ENCODE measurements at places on chromosomes 12 and 14. TPM values are rescaled to one million over a fixed set of nuclear protein-coding genes. Genes with fewer than 3 reads are reported as not detected.

Gene PRB4
- not detected for total RNA-seq

Gene CFAP73
- not detected for total RNA-seq

Gene CCDC91
- total RNA-seq, result 10.7 TPM

Gene RNF31
- total RNA-seq, result 17.5 TPM

Gene TOMM20L
- total RNA-seq, result not detected

Gene SLC38A4
- 436 TPM for total RNA-seq

Gene ACOT4
- 6.2 TPM for total RNA-seq

Gene CAPZA3
- total RNA-seq, result not detected

- H3K4me3 ChIP-seq, result no peak overlapping the region
- H3K27me3 ChIP-seq, result no peaks in the 10 kb centered on the region
- DNase-seq, result no peak
- no peak overlapping the region for H3K27ac ChIP-seq
Observed at GRCh38 chr14:37438444-37438843, 156.6 kb downstream of the FOXA1 start.

DNA sequence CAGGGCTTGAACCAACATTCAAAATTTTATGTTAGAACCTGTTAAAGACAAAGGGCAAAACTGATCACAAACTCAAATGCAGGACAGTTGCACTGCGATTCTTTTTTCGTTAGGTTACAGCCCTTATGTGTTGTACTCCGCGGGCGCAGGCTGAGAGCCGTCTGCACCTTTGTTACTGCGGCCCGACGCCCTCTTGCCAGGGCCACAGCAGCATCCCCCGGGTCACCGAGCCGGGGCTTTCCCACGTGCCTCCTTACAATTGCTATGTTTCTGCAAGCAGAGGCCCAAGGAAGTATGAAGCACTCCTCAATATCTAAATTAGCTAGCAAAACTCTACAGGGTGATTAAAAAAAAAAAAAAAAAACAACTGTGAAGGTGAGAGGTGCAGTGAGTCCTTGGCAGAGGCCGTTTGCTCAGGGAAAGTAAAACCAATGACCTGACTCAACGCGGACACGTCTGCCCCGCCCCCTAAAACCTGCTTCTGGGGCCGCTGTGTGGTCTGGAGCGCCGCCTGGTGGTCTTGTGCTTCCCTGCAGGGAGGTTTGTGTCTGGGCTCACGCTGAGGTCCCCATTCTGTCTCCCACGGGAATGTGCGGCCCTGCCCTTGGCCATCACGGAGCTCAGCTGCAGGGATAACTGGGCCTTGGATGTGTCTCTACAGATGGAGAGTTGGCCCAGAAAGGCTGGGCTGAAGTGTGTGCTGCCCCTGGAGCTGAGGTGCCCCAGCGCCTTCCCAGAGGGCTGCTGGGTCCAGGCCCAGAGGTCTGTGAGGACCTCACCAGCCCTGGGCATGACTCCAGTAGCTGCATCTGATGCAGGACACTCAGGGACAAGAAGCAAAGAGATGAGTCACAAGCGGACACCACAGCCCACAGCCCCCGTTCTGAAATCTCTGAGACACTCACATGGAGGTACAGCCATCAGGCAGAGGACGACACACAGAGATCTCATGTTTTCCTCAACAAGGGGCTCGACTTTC is 418.5 kb downstream of the TMEM121 start:
- H3K36me3 ChIP-seq, result no peaks in the 10 kb centered on the region
- peaks cover 5% of the 10 kb centered on the region for H3K4me1 ChIP-seq
- peak; percentile 78 for DNase-seq
- H3K27me3 ChIP-seq, result no peaks in the 10 kb centered on the region
- no peak overlapping the region for H3K4me3 ChIP-seq

- no peaks in the 10 kb centered on the region for H3K4me1 ChIP-seq
- no peaks in the 10 kb centered on the region for H3K36me3 ChIP-seq
- no peak for DNase-seq
Observed at GRCh38 chr12:24815114-24815423, 133.8 kb downstream of the BCAT1 start.

- H3K27me3 ChIP-seq, result no peaks in the 10 kb centered on the region
- no peaks in the 10 kb centered on the region for H3K4me1 ChIP-seq
- no peak overlapping the region for H3K4me3 ChIP-seq
- H3K27ac ChIP-seq, result no peak overlapping the region
- no peaks in the 10 kb centered on the region for H3K36me3 ChIP-seq
Observed at GRCh38 chr14:52391881-52392615, 77.9 kb downstream of the PTGER2 start.

DNA sequence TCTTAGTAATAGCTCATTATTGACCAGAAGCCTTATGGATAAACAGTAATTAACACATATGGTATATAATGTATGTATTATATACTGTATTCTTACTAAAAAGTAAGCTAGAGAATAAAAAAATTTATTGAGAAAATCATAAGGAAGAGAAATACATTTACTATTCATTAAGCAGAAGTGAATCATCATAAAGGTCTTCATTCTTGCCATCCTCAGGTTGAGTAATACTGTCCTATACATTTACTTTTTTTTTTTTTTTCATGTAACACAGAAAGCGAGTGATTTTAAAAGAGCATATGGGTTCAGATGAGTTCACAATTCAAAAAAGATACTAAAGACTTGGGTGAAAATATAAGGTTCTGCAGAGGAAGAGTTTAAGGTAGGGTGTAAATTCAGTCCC is 152.5 kb downstream of the TGFB3 start:
- H3K4me1 ChIP-seq, result peaks cover 6% of the 10 kb centered on the region
- H3K27ac ChIP-seq, result no peak overlapping the region
- H3K4me3 ChIP-seq, result no peak overlapping the region
- no peaks in the 10 kb centered on the region for H3K36me3 ChIP-seq
- DNase-seq, result no peak

- no peak overlapping the region for H3K4me3 ChIP-seq
- no peaks in the 10 kb centered on the region for H3K27me3 ChIP-seq
- H3K36me3 ChIP-seq, result no peaks in the 10 kb centered on the region
- H3K4me1 ChIP-seq, result no peaks in the 10 kb centered on the region
Observed at GRCh38 chr12:28876196-28876798, 272.8 kb upstream of the FAR2 start.

DNA sequence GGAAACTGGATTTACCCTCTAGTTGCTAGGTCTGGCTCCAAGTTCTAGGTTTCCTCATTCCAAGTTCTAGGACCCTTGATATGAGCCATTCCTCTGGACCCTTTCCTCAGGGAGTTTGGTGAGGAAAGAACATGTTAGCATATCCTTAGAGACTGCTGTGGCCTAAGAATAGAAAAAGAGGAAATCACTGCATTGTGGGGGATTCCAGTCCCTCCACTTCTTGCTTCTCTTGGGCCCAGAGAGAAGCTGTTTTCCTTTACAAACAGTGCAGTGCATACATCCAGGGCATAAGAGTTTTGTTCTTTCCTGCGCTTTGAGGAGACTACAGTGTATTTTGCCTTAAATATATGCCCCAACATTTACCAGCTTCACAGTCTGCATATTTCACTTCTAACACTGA is 59.0 kb downstream of the LLPH start:
- H3K4me1 ChIP-seq, result no peaks in the 10 kb centered on the region
- H3K36me3 ChIP-seq, result no peaks in the 10 kb centered on the region
- H3K27me3 ChIP-seq, result no peaks in the 10 kb centered on the region
- no peak for DNase-seq
- H3K27ac ChIP-seq, result no peak overlapping the region
- H3K4me3 ChIP-seq, result no peak overlapping the region

GRCh38 chr12:71552728-71553501 is 110.7 kb downstream of the ZFC3H1 start:
- H3K4me3 ChIP-seq, result no peak overlapping the region
- no peaks in the 10 kb centered on the region for H3K27me3 ChIP-seq
- no peak overlapping the region for H3K27ac ChIP-seq
- no peak for DNase-seq
- no peaks in the 10 kb centered on the region for H3K36me3 ChIP-seq
- H3K4me1 ChIP-seq, result peaks cover 11% of the 10 kb centered on the region

DNA sequence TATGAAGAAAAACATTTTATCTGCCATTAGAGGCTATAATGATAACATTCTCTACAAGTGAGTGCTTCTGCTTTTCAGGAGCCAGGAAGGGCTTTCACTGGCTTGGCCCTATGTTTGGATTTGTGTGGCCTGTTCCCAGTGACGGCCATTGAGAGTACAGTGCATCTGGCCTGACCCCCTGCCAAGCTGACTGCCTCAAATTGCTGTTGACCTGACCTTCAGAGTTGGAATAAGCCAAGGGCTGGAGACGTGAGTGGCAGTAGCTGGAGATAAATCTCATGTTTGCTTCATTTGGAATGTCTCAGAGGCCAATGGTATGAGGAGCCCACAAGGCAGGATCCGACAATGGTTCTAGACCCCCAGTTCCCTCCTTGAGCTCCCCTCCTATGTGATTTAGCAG is 28.3 kb upstream of the PLEKHG7 start:
- H3K27me3 ChIP-seq, result no peaks in the 10 kb centered on the region
- no peaks in the 10 kb centered on the region for H3K36me3 ChIP-seq
- H3K4me1 ChIP-seq, result no peaks in the 10 kb centered on the region
- H3K4me3 ChIP-seq, result no peak overlapping the region

- DNase-seq, result no peak
- no peaks in the 10 kb centered on the region for H3K4me1 ChIP-seq
- H3K36me3 ChIP-seq, result no peaks in the 10 kb centered on the region
- no peak overlapping the region for H3K27ac ChIP-seq
Observed at GRCh38 chr14:35818346-35819115, 7.6 kb upstream of the BRMS1L start.

DNA sequence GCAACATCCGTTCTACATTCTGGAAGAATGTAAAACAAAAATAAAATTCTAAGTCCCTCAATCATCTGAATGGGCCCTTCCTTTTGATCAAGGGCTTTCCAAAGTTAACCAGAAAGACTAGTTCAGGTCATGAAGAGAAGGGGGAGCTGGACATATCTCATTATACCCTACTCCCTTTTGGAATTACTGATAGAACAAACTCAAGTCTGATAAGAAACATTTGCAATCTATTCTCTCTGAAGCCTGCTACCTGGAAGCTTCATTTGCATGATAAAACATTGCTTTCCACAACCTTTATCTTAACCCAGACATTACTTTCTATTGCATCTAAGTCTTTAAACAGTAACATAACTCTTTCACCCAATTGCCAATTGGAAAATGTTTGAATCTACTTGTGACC is 8.3 kb upstream of the ACSM4 start:
- no peaks in the 10 kb centered on the region for H3K27me3 ChIP-seq
- no peaks in the 10 kb centered on the region for H3K36me3 ChIP-seq
- no peak overlapping the region for H3K4me3 ChIP-seq
- no peak for DNase-seq
- H3K4me1 ChIP-seq, result no peaks in the 10 kb centered on the region
- H3K27ac ChIP-seq, result no peak overlapping the region

DNA sequence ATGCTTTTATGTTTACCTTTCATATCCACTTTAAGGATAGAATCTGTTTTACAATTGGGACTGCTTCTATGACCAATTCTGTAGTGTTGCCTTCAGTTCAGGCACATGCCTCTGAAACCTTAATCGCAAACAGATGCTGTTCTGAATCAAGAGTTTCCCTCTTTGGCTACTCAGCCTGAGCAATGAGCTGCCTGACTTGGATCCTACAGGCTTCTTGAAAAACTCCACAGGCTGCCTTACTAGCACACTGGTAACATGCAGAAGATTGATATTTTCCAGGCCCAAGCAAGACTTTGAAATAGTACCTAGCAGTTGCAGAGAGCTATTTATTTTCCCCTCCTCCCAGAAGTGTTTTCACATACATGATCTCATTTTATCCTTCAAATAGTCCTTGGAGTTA is 34.8 kb upstream of the PMCH start:
- no peak overlapping the region for H3K4me3 ChIP-seq
- H3K27me3 ChIP-seq, result no peaks in the 10 kb centered on the region
- no peaks in the 10 kb centered on the region for H3K36me3 ChIP-seq
- H3K27ac ChIP-seq, result no peak overlapping the region
- no peak for DNase-seq

DNA sequence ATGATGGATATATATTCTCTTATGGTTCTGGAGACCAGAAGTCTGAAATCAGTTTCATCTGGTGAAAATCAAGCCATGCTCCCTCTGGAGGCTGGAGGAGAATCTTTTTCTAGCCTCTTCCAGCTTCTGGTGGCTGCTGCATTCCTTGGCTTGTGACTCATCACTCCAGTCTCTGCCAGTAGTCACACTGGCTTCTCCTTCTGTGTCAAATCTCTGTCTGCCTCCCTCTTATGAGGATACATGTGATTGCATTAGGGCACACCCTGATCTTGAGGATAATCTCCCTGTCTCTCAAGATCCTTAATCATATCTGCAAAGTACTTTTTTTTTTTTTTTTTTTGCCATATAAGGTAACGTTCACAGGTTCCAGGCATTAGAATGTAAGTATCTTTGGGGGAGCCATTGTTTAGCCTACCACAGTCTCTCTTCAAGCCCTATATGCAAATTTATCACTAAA is 17.7 kb downstream of the DNAL1 start:
- DNase-seq, result no peak
- H3K27ac ChIP-seq, result no peak overlapping the region
- H3K4me1 ChIP-seq, result no peaks in the 10 kb centered on the region

DNA sequence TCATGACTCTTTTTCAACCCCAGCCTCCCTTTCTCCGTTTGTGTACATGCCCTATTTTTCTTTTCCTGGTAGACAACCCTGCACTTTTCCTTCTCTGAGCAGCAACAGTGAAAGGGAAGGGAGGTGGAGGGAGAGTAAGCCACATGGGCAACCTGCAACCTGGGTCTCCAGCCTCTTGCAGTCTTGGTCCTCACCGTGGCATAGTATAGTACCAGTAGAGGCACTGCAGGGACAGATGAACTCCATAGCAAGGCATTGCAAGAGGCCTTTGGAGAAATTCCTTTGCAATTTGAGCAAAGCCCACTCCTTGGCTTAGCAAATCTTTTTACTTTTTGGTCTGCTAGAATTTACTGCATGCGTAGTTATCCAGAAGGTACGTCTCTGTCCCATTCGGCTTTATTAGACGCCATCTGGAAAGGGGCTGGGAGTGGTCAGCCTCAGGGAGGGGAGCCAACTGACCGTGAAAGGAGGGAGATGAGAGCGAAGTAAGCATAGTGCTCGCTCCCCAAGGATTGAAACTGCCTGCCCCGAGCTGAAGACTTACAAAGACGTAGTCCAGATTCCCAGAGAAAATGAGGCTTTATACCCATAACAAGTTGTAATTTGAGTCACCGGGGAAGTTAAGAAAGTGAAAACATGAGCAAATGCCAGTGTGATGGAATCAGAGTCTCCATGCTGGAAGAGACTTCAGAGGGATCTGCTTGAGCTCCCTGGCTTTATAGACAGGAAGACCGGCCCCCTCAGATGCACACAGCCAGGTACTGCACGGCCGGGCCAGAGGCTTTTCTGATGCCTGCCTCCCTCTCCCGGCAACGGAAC is 332.0 kb downstream of the CACNA1C start:
- no peak overlapping the region for H3K4me3 ChIP-seq
- DNase-seq, result no peak
- H3K36me3 ChIP-seq, result no peaks in the 10 kb centered on the region

DNA sequence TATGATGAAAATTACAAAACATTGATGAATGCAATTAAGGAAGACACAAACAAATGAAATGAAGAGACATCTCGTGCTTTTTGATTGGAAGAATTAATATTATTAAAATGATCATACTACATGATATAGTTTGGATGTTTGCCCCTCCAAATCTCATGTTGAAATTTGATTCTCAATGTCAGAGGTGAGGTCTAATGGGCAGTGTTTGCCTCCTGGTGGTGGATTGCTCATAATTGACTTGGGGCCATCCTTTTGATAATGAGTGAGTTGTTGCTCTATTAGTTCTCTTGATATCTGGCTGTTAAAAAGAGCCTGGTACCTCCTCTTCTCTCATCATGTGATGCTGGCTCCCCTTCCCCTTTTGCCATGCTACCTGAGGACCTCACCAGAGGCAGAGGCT is 56.7 kb downstream of the CD163L1 start:
- no peaks in the 10 kb centered on the region for H3K36me3 ChIP-seq
- no peak overlapping the region for H3K4me3 ChIP-seq
- no peaks in the 10 kb centered on the region for H3K4me1 ChIP-seq
- DNase-seq, result no peak
- H3K27ac ChIP-seq, result no peak overlapping the region

All from right lobe of liver (tissue), 6 donors.